NCI-H1436 (cell line): ENCODE measurements at places on chromosomes 3 and 15.

DNA sequence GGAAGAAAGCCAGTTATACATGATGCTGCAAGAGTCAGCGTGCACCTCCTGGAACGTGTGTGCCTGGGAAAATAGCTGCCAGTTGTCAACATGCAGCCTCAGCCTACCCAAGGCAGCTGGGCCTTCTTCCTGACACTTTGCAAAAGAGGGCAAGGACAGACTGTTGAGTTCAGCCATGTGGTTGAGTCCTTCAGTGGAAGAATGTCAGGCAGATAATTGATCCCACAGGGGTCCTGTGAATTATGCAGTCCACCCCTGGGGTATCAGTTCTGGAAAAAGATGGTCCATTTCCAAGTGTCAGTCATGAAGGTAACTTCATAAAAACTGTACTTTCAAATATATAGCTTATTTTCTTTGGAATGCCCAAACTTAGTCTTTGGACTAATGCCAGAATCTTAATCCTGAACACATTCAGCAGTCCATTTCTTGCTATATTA lies 79.6 kb downstream of the ARNT2 start:
- no peak for DNase-seq

DNA sequence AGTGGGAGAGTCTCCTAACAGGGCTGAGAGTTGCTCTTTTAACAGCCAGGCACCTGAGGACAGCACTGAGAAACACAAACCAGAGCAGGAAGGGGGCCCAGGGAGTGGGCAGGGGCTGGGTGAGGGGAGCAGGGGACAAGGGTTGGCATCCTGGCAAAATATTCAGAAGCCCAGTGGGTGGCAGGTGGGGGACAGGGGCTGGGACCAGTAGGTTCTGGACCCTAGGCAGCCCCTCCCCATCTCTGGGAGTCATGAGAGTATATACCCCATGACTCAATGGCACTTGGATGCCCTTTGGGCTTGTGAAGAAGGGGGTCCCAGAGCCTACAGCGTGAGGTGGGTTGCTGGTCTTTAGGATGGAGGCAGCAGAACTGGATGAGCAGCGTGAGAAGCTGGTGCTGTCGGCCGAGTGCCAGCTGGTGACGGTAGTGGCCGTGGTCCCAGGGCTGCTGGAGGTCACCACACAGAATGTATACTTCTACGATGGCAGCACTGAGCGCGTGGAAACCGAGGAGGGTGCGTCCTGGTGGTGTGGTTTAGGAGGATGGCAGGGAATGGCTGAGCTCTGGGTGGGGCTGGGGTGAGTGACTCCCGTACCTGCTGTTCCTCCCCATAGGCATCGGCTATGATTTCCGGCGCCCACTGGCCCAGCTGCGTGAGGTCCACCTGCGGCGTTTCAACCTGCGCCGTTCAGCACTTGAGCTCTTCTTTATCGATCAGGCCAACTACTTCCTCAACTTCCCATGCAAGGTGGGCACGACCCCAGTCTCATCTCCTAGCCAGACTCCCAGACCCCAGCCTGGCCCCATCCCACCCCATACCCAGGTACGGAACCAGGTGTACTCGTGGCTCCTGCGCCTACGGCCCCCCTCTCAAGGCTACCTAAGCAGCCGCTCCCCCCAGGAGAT lies 24.2 kb downstream of the NBEAL2 start:
- DNase-seq, result no peak

DNA sequence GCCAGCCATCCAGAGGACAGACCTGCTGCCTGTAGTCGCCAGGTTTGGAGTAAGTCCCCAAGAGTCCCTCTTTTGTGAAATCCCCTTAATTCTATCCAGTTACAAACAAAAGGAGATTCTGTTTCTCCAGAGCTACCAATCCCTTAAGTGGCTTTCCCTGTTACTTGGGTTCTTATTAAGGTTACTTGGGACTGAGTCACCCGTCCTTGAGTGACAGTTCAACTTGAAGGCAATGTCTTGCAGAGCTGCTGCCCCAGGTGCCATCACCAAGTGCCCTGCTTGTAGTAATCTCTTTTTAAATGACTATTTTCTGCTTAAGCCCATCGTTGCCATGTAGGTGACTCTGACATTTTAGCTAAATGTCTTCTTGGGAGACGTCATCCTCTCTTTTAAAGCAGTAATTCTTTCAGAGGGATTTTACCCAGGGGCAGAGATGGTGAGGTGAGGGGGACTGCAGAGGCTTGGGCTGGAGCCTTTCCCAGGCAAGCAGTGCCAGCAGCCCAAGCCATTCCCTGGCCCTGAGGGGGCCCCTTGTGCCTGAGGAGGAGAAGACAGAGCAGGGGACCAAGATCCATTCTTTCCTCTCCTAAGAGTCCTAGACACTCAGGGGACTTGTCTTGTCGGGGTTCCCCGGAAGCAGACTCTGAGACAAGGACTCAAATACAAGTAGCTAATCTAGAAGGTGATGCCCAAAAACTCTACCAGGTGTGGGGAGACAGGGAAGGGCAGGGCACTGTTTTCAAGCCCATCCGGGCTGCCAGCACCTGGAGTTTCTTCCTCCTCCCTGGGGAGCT lies 253.7 kb downstream of the PLCL2 start:
- no peak for DNase-seq

GRCh38 chr3:170953736-170954135 lies 45.3 kb upstream of the EIF5A2 start:
- DNase-seq, result no peak

- no peak for DNase-seq
Observed at GRCh38 chr3:192277477-192277876, 449.9 kb downstream of the FGF12 start.
